ENCODE measurements at places on chromosomes 13 and 19.

GRCh38 chr13:27406178-27406939, 18.1 kb upstream of the GTF3A start:
- DNase-seq, result peak; percentile 50

DNA sequence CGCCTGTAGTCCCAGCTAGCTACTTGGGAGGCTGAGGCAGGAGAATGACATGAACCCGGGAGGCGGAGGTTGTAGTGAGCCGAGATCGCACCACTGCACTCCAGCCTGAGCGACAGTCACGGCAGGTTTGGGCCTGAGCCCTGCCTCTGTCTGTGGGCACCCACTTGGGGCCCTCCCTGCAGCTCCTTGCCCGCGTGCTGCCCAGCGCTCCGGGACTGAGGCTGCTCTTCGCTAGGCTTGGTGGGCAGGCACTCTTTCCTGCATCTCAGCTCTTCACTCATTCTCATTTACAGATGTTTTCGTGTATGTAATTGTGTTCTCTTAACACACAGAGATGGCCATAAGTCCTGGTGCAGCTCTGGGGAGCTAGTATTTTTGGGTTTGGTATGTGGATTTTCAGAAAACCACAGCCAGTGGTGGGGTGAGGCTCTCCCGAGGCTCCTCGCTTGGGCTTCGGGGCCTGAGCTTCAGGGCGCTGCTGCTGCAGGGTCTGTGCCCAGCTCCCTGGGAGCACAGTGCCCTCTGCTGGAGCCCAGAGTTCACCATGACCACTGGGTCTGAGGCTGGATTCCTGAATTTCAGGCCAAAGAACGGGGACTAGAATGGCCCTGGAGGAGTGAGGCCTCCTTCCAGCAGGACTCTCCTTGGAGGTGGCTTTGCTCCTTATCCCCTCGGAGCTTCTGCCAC, 15.2 kb downstream of the UPF1 start:
- peak; percentile 46 for DNase-seq

DNA sequence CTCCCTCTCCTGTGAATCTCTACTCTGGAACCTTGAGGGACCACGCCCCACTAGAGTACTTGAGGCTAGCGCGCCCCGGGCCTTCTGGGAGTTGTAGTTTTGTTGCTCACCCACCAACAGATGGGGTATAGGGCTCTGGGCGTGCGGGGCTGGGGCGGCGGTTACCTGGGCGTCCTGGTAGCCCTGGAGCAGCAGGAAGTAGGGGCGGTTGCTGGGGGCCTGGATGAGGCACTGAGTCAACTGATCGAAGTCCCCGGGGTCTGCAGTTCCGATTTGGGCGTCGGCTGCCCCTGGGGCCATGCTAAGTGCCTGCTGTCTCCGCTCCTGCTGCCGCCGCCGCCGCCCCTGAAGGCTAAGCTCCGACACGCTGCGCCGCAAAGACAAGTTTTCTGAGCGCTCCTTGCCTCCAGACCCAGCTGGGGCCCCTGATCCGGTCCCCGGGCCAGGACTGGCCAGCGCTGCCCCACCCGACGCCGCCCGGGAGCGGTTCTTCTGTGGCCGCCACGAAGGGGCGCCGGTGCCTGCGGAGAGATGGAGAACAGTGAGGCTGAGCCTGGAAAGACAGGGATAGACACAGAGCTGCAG, 5.3 kb downstream of the RASIP1 start:
- no peak for DNase-seq

- DNase-seq, result no peak
Measured at GRCh38 chr13:89363144-89363543, 1692.0 kb downstream of the SLITRK5 start.

DNA sequence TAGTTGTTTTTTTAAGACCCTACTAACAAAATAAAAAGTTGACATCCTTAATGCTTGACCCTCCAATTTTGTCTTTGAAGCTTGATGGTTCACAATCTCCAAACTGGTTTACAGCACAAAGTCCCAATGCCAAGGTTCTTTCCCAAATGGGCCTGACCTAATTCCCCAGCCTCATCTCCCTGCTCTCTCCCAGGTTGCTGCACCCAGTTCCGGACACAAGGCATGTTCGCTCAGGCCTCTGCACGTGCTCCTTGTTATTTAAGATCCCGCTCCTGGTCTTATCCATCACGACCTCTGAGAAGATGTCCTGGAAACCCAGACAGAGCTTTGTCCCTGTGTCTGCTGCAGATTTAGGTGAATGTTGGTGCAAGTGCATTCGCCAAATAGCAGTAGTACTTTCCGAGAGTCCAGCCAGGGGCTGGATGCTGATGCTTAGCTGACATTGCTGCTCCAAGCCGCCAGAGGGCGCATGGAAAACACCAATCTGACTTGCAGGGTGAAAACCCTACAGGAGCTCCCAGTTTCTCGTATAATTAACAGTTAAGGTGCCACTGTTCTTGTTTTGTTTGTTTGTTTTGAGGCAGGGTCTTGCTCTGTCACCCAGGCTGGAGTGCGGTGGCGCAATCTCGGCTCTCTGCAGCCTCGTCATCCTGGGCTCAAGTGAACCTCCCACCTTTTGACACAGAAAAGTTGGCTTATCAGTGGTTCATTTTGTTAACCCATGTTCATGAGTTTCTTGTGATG, 18.5 kb downstream of the LYPD3 start:
- DNase-seq, result peak; percentile 67

- DNase-seq, result no peak
Measured at GRCh38 chr19:5228932-5229777, 111.5 kb downstream of the PTPRS start.

GRCh38 chr19:12162882-12163806, at the start of gene ZNF136:
Gene ZNF136 (plus strand): TSS chr19:12163096. CDS start chr19:12163204, 108 bp downstream.
- DNase-seq, result peak; percentile 96

DNA sequence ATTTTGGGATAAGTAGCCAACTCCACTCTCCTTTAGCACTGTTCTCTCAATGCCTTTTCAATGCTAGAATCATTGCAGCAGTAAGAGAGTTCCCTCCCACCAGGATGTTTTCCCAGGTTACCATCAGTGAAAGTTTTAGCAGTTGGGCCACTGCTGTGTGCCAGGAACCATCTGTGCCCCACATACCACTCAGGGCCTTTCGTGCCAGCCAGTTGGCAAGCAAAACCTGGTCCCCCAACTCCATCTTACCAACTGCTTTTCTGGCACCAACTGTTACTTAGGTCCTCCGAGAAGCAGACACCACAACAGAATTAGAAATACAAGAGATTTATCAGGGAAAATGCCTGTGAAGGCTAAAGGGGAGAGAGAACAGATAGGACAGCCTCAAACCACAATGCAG, 533.4 kb upstream of the NBEA start:
- DNase-seq, result no peak

DNA sequence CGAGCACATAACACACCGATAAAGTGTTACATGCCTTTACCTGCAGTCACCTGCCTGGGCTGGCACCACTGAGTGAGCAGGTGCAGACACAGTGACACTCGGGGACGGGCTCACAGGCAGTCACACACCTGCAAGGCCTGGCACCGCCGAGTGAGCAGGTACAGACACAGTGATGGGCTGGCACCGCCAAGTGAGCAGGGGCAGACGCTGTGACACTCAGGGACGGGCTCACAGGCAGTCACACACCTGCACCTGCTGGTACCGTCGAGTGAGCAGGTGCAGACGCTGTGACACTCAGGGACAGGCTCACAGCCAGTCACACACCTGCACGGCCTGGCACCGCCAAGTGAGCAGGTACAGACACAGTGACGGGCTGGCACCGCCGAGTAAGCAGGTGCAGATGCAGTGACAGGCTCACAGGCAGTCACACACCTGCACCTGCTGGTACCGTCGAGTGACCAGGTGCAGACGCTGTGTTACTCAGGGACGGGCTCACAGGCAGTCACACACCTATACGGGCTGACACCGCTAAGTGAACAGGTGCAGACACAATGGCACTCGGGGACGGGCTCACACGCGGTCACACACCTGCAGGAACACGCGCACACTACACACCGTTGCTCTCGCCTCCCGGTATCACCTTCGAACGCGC, 470 bp downstream of the ZNF835 start:
- DNase-seq, result no peak

GRCh38 chr19:13163609-13164342, 13.6 kb downstream of the IER2 start:
- DNase-seq, result peak; percentile 82
